ENCODE measurements at places on chromosomes 12 and 14. TPM values are rescaled to one million over a fixed set of nuclear protein-coding genes. Genes with fewer than 3 reads are reported as not detected.

The STXBP6 gene
- not detected for total RNA-seq

The ACADS gene
- 12.8 TPM for total RNA-seq

The SENP1 gene
- 25.7 TPM for total RNA-seq

The MFAP5 gene
- not detected for total RNA-seq

The KRT8 gene
- total RNA-seq: 12.5 TPM

The PLCZ1 gene
- not detected for total RNA-seq

The PLEKHH1 gene
- total RNA-seq: 0.33 TPM

The EIF4B gene
- 1,037 TPM for total RNA-seq

The TEX52 gene
- total RNA-seq: not detected

The ETFBKMT gene
- total RNA-seq: 2.4 TPM

The TSPAN8 gene
- not detected for total RNA-seq

The CHGA gene
- not detected for total RNA-seq

Data from vein endothelial cell (primary cell).